Umbilical cord (tissue), 2 donors: ENCODE measurements at places on chromosomes 7 and 10. TPM values are rescaled to one million over a fixed set of nuclear protein-coding genes. Genes with fewer than 3 reads are reported as not detected.

SLC26A3 gene
- 6.3 TPM for total RNA-seq

GRCh38 chr10:46267132-46267985 lies 19.4 kb upstream of the ANTXRL start:
- DNase-seq = no peak

MMD2 gene
- 0.24 TPM for total RNA-seq

PRLHR gene
- 1.4 TPM for total RNA-seq

DNA sequence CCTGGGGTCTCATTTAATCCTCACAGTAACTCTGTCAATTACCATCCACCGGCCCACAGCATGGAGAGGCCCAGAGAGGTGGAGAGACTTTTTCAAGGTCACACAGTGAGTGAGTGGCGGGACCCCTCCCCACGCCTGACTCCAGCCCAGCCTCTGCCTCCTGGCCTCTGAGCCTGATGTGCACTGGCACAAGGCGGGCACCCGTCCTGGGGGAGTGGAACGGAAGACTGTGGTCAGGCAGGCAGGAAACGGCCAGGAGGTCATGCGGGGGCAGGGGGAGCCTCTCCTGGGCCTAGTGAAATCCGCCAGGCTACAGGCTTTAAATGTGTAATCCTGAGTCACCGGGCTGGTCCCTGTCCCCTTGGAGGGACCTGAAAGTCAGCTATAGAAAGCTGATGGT lies 32.2 kb downstream of the ZCCHC24 start:
- no peak for DNase-seq

SPDYE5 gene
- total RNA-seq = 4.8 TPM

DNA sequence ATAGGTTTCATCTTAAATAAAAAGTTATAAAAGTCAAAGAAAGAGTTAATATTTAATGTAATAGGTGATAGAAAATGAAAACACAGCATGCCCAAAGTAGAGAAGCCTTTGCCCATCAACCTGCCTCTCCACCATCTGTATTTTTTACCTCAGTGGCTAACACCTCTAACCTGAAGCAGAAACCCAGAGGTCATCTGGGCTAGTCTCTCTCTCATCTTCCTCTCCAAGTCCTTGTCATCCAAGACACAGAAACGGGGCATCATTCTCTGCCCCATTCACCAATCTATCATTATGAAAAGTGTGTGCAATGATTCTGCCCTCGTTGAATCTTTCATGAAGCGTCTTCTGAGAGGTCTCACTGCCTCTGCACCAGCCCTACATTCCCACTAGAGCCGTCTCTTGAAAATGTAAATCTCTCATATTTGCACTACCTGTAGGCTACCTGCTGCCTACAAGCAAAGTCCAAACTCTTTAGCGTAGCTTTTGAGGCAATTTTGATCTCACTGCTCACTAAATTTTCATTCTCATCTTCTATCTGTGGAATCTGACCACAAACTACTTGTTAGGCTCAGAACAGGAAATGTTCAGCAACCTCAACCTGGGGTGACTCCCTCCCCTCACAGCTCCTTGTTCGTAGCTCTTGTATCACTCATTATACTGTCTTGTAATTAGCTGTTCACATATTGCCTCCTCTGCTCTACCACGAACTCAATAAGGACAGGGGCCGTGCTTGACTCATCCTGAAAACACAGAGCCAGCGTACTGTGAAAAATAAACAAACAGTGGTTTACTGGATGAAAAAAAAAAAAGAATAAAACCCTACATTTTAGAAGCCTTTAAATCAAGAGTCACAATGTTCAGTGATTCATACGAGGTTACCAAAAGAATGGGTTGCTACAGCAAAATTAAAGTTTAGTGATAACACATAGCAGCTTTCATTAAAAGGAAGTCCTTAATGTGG lies 83.1 kb downstream of the CTNNA3 start:
- peak; percentile 5 for DNase-seq

GRCh38 chr7:32219416-32219815 lies 149.2 kb upstream of the PDE1C start:
- no peak for DNase-seq

DNA sequence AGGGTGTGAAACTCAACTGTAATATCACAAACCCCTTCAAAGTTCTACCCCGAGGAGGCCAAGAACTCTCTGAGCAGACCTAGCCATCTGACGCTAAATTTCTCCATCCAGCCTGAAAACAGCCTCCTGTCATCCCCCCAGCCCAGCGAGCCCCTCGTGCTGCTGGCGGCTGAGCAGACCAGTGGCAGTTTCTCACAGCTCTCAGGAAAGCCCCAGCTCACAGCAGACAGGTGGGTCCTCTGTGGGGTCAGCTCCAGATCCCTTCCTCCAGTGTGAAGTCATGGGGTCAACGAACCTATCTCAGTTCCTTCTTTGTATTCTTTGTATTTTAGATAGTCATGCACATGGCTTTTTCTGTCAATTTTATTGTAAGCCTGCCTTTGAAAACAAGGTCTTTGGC lies 7.8 kb downstream of the GARIN1A start:
- no peak for DNase-seq
